ENCODE measurements at places on chromosomes 1 and 21. TPM values are rescaled to one million over a fixed set of nuclear protein-coding genes. Genes with fewer than 3 reads are reported as not detected.

The OLFML2B gene
- polyA plus RNA-seq = 2.1 TPM

The TRAF3IP3 gene
- polyA plus RNA-seq = 0.35 TPM

The IFI44L gene
- 1.9 TPM for polyA plus RNA-seq

The IKBKE gene
- 0.32 TPM for polyA plus RNA-seq

The NIBAN1 gene
- 25.0 TPM for polyA plus RNA-seq

The SPRR2F gene
- polyA plus RNA-seq = not detected

The INSRR gene
- polyA plus RNA-seq = not detected

The ROR1 gene
- polyA plus RNA-seq = 0.69 TPM

The DPYD gene
- 3.4 TPM for polyA plus RNA-seq

The PGLYRP4 gene
- not detected for polyA plus RNA-seq

Measured in psoas muscle (tissue), 8 donors.